Activated T-cell treated with anti-CD3 and anti-CD28 coated beads for 24 hours (primary cell): ENCODE measurements at places on chromosomes 7 and 10.

DNA sequence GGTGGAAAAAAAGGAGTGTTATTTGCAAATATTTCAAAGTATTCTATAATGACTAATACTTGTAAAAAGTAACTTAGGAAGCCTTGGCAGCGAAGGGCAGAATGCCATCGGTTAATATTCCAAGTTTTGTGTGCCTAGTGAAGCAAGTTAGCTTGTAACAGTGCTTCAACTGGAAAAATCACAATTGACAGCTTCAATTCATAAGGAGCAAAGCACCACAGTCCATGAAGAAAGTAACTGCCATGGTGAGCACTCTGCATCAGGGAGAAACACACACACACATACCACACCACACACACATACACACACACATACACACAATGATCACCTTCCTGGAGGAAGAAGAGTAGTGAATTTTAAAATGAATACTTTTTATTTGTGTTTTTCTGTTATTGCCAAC is 298.3 kb downstream of the CNTNAP2 start:
- DNase-seq: no peak

DNA sequence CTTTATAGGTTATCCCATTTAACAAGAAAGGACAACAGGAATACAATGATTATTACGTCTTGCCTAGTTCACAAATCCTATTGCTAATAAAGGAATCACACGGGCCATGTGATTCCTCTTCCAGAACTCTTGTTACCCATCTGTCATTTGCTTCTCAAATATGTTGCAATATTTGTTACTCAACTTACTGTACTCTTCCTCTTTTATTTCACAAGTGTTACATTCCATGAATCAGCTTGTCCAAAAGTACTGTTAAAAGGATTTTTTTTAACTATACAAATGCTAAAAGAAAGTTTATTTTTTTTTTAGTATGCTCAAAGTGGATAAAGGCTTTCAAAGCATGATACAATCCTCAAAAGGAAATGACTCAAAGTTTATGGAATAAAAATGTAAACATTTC is 3.9 kb upstream of the CD36 start:
- no peak for DNase-seq

DNA sequence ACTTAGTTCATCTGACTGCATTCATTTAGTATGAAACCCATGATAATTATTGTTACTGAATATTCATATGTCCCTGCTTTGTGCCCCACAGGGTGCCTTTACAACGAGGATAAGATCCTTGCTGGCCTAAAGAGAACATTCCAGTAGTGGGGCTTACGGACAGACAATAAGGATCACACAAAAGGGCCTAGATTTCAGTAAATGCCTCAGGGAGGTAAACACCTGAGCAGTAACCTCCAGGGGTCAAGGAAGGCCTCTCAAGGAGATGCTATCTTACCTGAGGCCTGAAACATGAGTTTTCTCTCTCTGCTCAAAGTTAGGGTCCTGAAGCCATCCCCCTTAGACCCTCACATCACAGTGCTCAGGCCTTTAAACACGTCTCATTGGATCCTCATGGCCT is 228.7 kb downstream of the TCF7L2 start:
- no peak for DNase-seq

- no peak for DNase-seq
These were observed 51.3 kb downstream of the PWWP2B start for GRCh38 chr10:132448248-132448731.

GRCh38 chr7:24434972-24435371 is 138.3 kb upstream of the PALS2 start:
- DNase-seq: no peak

GRCh38 chr7:103651593-103652377 is 205.8 kb upstream of the SLC26A5 start:
- no peak for DNase-seq

DNA sequence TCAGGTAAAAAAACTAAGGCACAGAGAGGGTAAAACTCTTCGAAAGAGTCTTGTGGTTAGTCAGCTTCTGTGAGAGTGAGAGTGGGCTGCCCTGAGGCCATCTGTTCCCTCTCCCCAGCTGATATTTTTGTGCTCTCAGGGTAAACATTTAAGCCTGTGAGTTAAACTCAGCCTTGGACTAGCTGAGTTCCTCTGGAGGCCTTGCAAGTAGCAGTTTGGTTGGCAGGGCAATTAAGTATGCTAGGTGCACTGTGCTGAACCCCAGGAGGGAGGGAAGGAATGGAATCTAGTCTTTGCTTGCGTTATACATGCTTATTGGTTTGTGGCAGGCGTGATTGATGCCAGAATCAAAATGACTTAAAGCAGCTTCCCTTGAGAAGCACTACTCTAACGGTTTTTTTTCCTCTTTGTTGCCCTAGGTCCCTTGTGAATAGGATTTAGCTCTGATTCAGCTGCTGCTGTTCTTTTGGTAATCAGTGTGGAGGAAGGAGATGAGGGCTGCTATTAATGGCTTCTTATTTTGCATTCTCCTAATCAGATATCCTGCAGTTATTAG is 140.2 kb downstream of the AUTS2 start:
- no peak for DNase-seq

GRCh38 chr10:122014652-122015248 is 25.8 kb downstream of the TACC2 start:
- no peak for DNase-seq

GRCh38 chr10:49172061-49172776 is 16.0 kb downstream of the TMEM273 start:
- no peak for DNase-seq

DNA sequence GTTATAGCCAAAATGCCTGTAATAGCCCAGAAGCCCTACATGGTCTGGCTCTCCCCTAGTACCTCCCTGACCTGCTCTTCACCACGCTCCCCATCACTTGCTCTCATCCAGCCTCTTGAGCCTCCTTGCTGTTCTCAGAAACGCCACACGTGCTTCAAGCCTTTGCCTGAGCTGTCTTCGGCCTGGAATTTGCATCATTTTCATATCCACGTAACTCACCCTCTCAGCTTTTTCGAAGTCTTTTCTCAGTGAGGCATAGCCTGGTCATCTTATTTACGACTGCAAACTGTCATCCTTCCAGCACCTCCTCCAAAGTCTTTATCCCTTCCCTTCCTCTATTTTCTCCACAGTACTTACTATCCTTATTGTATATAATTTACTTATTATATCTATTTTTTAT is 151.0 kb upstream of the AHR start:
- no peak for DNase-seq

DNA sequence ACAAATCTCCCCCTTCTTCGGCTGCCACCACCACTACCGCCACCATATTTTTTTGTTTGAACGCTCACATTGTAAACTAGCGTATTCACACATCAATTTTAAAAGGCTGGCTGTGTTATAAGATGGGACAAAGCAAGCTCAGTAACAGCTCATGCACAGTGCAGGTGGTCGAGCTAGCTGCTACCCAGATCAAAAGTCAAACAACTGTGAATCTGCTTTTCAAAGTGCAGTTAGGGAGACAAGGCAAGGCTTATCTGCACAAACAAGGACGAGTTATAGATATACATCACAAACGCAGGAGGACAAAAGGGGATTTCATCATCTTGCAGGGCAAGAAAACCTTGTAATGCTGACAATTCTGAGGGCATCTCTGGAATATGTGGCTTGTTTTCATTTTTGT is 231.6 kb downstream of the VTI1A start:
- DNase-seq: no peak

- no peak for DNase-seq
These were observed 272.3 kb upstream of the PLPP4 start for GRCh38 chr10:120184547-120185337.

GRCh38 chr10:133109711-133110110 is 22.0 kb downstream of the ADGRA1 start:
- no peak for DNase-seq

GRCh38 chr10:84204122-84204521 is 9.8 kb downstream of the CDHR1 start:
- no peak for DNase-seq

DNA sequence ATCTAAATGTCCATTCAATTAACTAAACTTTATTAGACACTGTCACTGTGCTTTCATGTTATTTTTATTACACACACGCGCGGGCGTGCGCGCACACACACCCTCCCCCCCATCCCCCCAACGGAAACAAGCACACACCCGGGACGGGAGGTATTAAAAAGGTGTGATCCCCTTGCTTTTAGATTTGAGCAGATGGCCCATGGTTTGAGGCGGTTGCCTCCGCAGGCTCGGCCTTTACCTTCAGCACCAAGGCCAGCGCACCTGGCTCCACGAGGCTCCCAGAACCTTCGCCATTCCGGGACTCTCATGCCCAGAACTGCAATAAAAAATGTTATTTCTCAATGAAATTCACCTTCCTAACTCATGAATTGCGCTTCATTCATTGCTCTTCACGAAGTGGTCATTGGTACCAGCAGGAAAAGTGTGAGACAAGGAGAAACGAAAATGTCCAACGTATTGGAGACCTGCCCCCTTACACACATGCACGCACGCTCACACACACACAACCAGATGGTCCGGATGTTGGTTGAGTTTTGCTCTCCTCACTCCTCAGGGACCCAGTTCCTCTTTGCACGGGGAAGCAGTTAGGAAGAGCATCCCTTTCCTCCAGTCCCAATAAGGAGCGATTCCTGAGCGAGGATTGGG is 20.8 kb upstream of the PTF1A start:
- no peak for DNase-seq

DNA sequence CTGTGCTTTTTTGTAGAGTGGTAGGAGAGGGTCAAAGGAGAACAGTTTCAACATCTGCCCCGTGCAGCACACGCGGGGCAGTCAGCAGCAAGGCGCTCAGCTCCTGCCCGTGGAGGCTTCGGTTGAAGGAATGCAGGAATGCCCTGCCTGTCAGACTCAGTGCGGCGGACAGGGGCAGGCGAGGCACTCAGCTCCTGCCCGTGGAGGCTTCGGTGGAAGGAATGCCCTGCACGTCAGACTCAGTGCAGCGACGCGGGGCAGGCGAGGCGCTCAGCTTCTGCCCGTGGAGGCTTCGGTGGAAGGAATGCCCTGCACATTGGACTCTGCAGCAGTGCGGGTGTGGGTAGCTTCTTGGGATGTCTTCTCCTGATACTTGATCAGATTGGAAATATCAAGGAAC is 37.0 kb downstream of the PPP2R2D start:
- DNase-seq: no peak

DNA sequence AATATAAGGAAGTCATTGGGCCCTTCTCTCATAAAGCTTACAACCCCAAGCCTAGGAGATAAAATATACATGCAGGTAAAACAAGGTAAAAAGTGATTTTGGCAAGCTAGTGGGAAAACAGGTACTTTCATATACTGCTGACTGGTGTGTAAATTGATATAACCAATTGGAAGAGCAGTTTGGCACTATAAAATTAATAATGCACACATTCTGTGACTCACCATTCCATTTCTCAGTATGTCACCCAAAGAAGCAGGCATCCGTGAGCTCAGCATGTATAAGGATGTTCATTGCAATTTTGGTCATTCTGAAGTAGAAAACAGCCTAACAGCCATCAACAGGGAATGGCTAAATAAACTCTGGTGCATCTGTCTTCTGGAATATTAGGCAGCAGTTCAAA is 2.9 kb downstream of the MACROH2A2 start:
- DNase-seq: no peak

DNA sequence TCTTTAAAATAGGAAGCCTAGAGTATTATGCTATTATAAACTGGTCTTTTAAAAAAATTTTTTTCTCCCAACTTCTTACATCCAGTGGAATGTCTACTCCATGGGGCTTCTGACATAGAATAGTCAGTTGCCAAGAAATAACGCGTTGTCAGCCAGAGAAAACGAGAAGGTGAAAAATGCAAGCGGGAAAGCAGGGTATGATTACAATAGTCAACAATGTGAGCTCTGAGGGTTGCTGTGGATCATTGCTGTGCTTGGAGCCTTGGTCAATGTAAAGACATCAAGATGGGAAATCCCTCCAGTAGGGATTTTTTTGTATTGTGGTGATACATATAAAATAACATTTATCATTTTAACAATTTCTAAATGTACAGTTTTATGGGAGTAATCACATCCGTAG is 27.6 kb upstream of the PLPP4 start:
- no peak for DNase-seq

DNA sequence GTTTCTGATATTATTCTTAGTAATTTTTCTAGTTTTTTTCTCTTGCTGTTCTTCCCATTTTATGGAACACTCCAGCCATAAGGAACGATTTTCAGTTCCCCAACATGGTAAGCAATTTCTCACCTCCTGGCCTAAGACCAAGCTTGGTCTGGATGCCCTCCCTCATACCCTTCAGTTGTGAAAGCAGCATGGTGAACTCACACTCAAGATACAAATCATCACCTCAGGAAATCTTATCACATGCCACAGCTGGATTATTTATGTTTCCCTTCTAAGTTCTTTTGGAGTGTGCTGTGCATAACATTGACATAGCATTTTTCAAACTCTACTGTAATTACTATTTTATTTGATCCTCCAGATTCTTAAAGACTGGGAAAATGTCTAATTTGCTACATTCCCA is 216.6 kb downstream of the AGMO start:
- no peak for DNase-seq

GRCh38 chr7:42596737-42597136 is 315.1 kb downstream of the C7orf25 start:
- no peak for DNase-seq

GRCh38 chr7:128210036-128210347 is 31.1 kb upstream of the LEP start:
- no peak for DNase-seq

GRCh38 chr7:121985476-121986030 is 112.6 kb downstream of the PTPRZ1 start:
- no peak for DNase-seq

DNA sequence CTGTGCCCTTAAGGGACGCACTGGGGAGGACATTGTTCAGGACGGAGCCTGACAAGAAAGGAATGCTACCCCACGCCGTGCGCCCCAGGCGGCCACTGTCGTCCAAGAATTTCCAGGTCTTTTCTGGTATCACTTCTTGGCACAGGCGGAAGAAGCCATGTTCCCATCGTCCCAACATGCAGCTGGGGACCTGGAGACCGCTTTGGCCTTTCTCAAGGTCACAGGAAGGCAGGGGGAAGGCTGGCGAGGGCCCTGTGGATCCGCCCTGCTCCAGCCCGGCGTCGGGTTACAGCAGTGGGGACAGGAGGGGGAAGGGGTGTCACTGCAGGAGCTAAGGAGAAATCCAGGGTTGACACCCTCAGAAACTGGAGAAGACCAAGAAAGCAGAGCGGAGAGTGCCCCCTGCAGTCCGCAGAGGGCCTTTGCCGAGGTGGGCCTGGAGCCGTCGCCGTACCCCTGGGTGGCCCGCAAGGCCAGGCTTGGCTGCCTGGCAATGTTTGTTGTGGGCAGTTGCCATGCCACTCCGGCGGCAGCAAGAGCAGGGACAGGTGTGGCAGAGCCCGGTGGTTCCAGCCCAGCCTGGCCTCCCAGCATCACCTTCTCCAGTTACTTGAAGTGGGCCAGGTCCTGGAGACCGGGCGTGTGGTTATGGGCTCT is 104.1 kb downstream of the LHPP start:
- DNase-seq: no peak

- no peak for DNase-seq
These were observed 41.7 kb downstream of the VCL start for GRCh38 chr10:74039561-74040145.

DNA sequence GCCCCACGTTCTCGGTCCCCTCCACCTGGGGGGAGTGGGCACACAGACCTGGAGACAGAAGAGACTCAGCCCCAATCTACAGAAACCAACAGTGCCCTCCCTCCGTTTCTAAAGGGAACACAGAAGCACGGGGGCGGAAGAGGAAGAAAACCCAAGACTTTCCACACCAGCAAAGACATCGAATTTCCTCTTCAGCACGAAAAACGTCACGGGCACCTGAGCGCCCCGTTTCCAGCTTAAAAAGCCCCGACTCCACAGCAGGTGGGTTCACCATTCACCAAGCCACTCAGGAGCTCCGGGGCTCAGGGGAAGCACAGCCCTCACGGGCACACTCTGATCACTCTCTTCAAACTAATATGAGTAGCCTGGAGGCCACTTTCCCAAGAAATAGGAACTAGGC is 19.6 kb downstream of the NUDT1 start:
- DNase-seq: no peak
